Stimulated activated CD4-positive, alpha-beta T cell treated with anti-CD3 and anti-CD28 coated beads, Interleukin-2, amount 100 ng/mL, for 48 hours (primary cell): ENCODE measurements at places on chromosomes 3 and 15.

DNA sequence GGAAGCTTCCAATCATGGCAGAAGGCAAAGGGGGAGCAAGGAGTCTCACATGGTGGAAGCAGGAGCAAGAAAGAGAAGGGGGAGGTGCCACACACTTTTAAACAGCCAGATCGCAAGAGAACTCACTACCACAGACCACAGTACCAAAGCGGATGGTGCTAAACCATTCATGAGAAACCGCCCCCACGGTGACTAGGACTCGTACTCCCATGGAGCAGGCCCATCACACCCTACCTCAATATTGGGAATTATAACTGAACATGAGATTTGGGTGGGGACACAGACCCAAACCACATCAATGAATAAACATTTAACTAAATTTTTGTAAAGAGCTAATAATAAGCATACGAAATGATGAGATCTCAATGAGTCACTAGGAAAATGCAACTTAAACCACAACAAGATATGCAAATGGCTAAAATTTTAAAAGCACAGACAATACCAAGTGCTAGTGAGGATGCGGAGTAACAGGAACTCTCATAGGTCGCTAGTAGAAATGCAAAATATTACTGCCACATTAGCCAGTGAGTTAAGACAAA lies 10.0 kb downstream of the MRPS25 start:
- peak; percentile 55 for DNase-seq

DNA sequence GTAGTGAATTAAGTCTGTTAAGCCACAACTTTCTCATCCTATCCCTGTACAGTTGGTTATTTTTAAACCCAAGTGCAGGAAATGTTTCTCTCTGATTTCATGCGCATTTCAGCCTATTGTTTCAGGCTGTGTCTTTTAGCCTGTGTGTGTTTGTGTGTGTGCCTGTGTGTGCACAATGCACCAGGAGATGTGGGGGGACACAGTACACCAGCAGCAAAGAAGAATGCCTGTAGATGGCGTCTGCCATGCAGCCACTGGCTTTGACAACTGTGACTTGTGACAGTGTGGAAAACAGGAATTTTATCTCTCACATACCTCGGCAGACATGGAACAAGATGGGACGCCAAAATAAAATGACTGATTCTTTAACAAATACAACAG lies 43.6 kb upstream of the PLXNA1 start:
- no peak for DNase-seq

DNA sequence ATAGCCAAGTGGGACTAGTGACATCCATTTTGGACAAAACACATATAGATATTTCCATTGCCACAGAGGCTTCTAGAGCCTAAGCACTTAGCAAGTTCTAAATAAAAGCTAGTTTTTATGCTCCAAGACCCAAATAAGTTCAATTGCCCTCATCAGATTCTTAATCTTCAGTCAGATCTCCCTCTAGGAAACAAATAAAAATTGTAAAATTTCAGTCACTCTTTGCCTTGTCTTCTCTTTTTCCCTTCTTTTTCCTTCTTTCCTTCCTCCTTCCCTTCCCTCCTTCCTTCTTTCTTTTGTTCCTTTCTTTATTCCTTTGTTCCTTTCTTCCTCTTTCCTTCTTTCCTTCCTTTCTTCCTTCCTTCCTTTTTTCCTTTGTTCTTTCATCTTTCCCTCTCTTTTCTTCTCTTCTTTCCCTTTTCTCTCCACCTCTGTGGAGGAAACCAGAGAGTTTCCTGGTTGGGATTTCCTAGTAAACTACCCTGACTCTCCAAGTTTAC lies 68.8 kb upstream of the GADL1 start:
- DNase-seq, result no peak

- DNase-seq, result no peak
Measured at GRCh38 chr15:88834211-88834812, 31.1 kb downstream of the ACAN start.

DNA sequence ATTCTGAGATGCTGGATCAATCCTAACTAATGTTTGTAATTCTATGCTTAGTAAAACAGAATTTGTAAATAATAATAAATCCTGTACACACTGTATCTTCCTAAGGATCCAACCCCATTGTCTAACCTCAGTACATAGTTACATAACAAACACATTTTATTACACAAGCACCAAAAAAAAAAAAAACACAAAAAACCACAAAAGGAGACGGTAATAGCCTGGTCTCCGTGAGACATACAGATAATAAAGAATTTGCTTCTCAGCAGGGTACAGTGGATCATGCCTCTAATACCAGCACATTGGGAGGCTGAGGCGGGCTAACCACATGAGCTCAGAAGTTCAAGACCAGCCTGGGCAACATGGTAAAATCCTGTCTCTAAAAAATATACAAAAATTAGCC lies 558.7 kb downstream of the MAGI1 start:
- DNase-seq, result no peak

GRCh38 chr3:37054370-37054769 lies 61.1 kb downstream of the MLH1 start:
- DNase-seq, result no peak

DNA sequence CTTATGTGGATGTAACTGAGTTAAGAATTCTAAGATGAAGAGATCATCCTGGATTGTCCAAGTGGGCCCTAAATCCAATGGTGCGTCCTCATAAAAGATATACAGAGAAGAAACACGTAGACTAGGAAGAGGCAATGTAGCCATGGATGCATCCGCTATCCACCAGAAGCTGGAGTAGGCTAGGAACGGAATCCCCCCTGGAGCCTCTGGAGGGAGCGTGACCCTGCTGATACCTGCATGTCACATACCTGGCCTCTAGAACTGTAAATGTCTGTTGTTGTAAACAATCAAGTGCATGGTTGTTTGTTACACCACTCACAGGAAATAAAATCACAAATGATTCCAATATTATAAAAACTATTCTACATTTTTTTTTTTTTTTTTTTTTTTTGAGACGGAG lies 254.5 kb upstream of the RORA start:
- no peak for DNase-seq

- no peak for DNase-seq
Measured at GRCh38 chr15:39460748-39461147, 120.1 kb upstream of the THBS1 start.

- DNase-seq, result no peak
Measured at GRCh38 chr3:52835766-52836470, 1.1 kb upstream of the MUSTN1 start.

- DNase-seq, result no peak
Measured at GRCh38 chr3:53023072-53023823, 22.6 kb downstream of the SFMBT1 start.

DNA sequence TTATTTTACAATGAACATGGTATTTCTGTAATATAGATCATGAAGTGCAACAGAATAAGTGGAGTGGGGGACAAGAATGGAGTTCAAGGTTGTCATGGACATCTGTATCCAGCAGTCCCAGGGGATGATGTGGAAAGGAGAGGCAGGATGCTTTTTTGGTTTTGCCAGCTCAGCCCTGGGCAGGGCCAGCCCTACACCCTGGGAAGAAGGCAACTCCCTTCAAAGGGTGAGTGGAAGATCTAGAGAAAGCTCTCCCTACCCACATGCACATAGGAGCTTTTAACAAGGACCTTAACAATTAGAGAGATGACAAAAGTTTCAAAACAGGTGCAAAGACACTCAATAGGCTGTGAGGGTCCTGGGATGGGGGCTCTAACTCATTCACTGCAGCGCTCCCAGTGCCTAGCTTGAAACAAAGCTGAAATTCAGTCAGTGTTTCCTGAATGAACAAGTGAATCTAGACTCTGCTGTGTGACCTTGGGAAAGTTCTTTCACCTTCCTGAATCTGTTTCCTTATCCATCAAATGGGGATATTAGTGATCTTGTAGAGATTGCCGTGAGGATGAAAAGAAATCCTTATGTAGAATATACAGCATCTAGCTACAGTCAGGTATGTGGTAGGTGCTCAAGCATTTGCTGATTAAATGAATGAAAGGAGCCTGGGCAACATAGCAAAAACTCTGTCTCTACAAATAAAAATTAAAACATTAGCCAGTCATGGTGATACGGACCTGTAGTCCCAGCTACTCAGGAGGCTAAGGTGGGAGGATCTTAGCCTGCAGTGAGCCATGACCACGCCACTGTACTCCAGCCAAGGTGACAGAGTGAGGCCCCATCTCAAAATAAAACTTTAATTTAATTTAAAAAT lies 14.3 kb downstream of the BHLHE40 start:
- no peak for DNase-seq

- DNase-seq, result no peak
Measured at GRCh38 chr3:23275814-23276213, 72.7 kb downstream of the UBE2E2 start.

DNA sequence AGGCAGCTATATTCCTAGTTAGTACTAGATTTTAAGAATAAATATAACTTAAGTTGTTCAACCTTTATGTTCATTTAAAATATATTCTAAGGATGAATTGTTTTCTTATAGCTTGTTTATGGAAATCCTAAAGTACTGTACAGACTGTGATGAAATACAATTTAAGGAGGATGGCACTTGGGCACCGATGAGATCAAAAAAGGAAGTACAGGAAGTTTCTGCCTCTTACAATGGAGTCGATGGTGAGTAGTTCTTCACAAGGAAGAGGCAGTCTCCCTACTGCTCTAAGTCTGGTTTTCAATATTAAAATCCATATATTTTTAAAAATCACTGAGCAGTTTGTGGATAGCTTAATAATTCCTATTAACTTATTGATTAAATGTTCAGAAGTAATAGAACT lies 29.6 kb downstream of the CALML4 start:
- DNase-seq, result no peak

GRCh38 chr3:49967291-49967690 lies 27.3 kb downstream of the RBM6 start:
- DNase-seq, result no peak

DNA sequence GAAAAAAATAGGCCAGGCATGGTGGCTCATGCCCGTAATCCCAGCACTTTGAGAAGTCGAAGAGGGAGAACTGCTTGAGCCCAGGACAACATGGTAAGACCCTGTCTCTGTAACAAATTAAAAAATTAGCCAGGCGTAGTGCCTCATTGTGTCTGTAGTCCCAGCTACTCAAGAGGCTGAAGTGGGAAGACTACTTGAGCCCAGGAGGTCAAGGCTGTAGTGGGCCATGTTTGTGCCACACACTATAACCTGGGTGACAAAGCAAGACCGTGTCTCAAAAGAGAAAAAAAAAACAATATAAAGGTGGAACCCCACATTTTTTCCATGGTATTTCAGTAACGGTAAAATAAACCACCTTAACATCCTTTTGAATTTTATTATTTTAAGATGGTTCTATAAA lies 69.9 kb downstream of the DENND4A start:
- no peak for DNase-seq

- no peak for DNase-seq
Measured at GRCh38 chr3:73114711-73115110, 53.3 kb downstream of the EBLN2 start.

DNA sequence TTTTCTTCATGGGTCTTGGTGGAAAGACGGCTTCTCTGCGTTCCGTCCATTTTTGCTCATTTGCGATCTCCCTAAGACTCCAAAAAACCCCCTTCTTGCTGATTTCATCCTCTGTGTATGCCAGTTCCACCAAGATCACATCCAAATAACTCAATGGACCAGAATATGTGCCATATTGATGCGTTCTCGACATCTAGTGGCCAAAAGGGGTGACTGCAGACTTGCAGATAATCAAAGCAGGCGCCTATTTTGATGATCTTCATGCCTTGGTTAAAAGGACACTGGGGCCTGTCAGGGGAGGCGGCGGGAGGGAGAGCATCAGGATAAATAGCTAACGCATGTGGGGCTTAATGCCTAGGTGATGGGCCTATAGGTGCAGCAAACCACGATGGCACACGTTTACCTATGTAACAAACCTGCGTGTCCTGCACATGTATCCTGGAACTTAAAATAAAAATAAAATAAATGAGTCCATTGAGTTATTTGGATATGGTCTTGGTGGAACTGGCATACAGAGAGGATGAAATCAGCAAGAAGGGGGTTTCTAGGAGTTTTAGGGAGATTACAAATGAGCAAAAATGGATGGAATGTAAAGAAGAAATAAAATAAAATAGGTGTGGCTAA lies 104.2 kb upstream of the RAD18 start:
- no peak for DNase-seq

DNA sequence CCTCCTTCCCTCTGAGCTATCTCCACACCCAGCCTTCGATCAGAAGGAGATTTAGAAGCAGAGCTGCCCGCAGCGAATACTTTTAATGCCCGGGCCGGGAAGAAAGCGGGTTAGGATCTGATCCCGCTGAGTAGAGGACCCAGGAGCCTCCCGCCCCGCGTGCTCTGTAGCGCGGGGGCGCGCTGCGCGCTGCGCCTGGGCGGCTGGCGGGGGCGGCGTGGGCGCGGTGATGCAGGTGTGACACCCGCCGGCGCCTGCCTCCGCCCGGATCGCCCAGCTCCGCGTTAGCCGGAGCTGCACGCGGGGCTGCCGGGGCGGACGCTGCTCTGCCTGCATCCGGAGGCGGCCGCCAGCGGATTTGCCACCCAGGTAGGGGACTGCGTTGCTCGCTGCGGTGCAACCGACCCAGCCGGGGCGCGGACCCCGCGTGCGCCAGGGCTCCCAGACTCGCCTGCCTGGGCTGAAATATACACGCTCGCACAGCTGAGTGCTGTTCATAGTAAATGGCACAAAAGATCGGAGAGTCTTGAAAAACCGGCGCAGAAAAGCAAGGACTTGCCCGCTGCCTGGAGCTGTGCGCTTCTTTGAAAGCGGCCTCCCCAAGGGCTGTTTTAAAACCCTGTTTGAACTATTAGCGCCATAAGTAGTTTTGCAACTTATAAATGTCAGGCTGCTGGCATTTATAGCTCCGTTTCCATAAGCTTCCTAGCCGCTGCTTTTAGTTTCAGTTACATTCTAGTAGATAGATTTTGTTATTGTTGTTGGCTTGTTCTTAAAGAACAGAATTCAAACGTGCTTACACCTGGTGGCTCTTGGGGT lies at the start of gene SV2B:
Gene SV2B (plus strand): TSS at position 263 of the 819 bp plus-strand sequence. CDS start 126,007 bp downstream, outside the sequence.
- DNase-seq, result peak; percentile 19

DNA sequence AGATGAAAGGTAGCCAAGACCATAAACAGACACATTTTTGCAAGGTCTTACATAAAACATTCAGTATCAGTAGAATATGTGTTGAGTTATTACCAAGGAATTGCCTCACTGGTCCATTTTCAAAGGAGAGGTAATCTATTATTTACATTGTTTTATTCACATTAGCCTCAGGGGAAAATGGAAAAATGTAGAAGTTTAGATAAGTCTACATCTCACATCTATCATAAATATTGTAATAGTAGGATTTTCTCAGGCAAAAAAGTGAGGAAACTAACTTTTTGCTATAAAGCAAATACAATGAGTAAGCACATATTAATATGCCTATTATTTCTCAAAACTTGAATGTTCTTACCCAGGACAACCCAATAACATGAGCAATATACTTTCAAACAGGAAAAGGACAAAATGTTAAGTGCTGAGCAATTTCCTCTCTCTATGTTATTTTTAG lies 184.6 kb upstream of the AGTR1 start:
- no peak for DNase-seq

DNA sequence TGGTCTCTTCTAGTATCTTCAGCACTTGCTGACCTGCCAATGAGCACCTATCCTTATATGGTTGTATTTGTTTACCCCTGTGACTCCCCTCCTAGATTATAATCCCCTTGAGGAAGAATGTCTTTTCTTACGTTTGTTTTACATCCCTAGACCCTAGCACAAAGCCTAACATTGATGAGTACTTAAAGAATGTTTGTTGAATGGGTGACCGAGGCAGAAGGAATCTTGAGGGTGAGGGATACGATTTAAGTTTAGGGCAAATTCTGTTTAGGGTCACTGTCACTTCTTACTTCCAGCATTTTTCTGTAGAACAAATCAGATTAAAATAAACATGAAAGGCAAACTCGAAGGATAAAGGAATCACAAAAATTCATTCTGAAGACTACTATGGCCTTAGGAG lies 80.9 kb upstream of the FAM98B start:
- no peak for DNase-seq

- DNase-seq, result no peak
Measured at GRCh38 chr15:30023798-30024295, 58.9 kb upstream of the GOLGA8J start.

GRCh38 chr3:73007992-73008712 lies 11.5 kb downstream of the PPP4R2 start:
- DNase-seq, result no peak
